Bladder microvascular endothelial cell (primary cell): ENCODE measurements at places on chromosomes 1 and 21. TPM values are rescaled to one million over a fixed set of nuclear protein-coding genes. Genes with fewer than 3 reads are reported as not detected.

Gene SLC30A2
- not detected in 2 replicates for total RNA-seq

Gene RNU1-2
- total RNA-seq = 509 and 6,751 TPM in 2 replicates

Gene RNF186
- not detected in 2 replicates for total RNA-seq

Gene MACF1
- 221 and 695 TPM in 2 replicates for total RNA-seq

Gene ANXA9
- not detected in 2 replicates for total RNA-seq
